ENCODE measurements at places on chromosomes 2 and 18. TPM values are rescaled to one million over a fixed set of nuclear protein-coding genes. Genes with fewer than 3 reads are reported as not detected.

CDH20 gene
- not detected for total RNA-seq

CCL20 gene
- 10.8 TPM for total RNA-seq

DNA sequence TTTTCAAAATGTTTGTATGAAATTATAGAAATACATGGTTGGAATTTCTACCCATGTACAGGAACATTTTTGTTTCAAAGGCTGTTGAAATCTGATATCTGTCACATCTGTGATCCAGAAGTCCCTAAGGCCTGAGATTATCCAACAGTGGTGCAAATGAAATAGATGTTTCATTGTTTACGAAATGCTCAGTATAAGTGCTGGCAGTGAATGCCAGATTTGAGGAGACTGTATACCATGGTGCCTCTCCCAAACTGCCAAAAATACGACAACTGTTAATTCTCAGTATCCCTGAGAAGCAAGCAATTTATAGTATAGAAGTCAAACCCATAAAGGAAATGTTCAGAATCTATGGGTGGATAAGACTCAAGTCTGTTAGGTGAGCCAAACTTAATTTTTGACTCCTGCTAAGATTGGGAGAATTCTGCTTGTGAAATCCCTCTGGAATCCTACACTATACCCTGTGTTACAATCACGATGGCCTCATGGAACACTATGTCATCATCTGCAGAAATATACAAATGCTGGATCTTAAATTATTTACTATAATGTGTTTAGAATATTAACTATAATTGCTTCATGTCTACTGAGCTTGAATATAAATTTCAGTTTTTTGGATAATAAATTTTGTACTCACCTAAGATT is 71.2 kb upstream of the DOCK10 start:
- no peak for DNase-seq

CHRND gene
- 0.05 TPM for total RNA-seq

- DNase-seq, result peak; percentile 23
Measured at GRCh38 chr2:78416625-78417300, 608.7 kb upstream of the REG3G start.

GRCh38 chr18:9758624-9759075 is 50.5 kb downstream of the RAB31 start:
- DNase-seq, result no peak

GRCh38 chr2:20227894-20228505 is 3.1 kb upstream of the SDC1 start:
- DNase-seq, result no peak

DNA sequence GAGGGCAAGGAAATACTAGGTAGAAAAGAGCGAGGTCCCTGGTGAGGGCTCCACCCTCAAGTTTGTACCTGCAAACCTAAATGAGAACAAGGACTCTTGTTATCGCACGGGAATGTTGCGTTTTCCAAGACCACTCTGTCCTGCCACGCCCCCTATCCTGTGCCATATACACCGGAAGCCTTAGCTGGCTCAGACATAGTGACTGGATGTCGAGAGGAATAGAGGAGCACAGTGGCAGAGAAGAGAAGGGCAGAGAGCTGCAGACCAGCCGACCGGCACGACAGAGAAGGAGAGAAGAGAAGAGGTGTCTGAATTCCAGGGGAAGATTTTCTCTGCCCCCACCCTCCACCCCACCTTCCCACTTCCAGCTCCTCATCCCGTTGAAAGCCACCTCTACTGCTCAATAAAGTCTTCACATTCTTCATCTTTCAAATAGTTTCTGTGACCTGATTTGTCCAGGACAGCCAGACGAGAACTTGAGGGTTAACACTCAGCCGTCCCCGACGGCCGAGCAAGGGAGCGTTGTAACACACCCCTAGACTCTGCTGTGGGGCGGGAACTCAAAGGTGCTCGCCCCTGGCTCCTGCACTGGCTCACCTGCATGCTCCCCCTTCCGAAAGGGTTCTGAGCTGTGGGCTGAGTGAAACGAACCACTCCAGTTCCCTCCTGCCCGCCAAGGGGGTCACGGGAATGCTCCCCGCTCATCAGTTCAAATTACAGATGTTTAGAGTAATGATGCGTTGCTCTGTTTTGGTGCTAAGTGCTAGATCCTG is 24.9 kb upstream of the COL3A1 start:
- no peak for DNase-seq

GRCh38 chr2:133411857-133412256 is 156.4 kb downstream of the NCKAP5 start:
- DNase-seq, result no peak

- no peak for DNase-seq
Measured at GRCh38 chr2:145207884-145208283, 688.0 kb upstream of the ZEB2 start.

ITGB6 gene
- total RNA-seq, result not detected

- no peak for DNase-seq
Measured at GRCh38 chr2:217248312-217248935, 388.6 kb upstream of the TNP1 start.

DNA sequence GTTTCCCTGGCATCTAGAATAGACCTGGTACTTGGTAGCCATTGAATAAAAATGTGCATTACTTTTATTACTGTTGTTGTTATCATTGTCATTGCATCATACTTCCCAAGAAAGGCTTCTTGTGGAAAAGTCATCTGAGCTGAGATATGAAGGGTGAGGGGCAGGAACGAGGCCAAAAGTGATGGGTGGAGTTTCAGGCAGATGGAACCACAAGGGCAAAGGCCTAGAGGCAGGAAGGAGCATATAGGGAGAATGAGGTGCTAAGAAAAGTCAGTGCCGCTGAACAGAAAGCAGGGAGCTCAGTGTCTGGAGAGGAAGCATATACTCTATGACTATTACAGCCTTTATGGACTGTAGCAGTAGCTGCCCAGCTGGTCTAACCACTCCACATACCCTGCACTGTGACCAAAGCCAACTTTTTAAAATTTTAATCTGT is 219.3 kb downstream of the SPP2 start:
- no peak for DNase-seq

DNA sequence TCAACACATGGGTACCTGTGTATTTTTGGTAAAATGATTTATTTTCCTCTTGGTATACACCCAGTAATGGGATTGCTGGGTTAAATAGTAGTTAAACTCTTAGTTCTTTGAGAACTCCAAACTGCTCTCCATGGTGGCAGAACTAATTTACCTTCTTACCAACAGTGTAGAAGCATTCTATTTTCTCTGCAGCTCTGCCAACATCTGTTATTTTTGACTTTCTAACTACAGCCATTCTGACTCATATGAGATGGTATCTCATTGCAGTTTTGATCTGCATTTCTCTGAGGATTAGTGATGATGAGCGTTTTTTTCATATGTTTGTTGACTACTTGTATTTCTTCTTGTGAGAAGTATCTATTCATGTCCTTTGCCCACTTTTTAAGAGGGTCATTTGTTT is 180.6 kb downstream of the FSIP2 start:
- DNase-seq, result no peak

VWA3B gene
- not detected for total RNA-seq

DNA sequence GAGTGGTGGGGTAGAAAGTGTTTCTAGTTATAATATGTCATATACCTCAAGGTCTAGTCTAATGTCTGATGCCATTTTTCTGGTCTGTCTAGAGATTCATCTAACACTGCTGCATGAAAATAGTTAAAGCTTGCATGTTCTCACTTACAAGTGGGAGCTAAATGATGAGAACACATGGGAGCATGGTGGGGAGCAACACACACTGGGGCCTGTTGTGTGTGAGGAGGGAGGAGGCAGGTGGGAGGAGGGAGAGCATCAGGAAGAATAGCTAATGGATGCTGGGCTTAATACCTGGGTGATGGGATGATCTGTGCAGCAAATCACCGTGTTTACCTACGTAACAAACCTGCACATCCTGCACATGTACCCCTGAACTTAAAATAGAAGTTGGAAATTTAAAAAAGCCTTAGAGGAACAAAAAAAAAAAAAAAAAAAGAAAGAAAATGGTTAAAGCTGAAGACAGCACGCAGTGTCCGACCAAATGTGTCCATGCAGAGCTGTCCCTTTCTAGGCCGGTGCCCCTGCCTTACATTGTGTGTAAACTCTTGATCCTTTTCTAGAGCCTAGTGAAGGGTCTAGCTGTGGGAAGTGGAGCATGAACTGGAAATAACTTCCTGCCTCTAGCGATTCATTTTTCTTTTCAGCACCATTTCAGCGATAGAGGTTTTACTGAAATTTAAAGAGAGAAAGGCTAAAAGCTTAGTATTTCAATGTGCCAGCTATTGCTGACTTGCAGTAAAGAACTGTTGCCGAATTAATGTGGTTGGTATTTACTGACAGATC is 94.0 kb downstream of the FMNL2 start:
- no peak for DNase-seq

DNA sequence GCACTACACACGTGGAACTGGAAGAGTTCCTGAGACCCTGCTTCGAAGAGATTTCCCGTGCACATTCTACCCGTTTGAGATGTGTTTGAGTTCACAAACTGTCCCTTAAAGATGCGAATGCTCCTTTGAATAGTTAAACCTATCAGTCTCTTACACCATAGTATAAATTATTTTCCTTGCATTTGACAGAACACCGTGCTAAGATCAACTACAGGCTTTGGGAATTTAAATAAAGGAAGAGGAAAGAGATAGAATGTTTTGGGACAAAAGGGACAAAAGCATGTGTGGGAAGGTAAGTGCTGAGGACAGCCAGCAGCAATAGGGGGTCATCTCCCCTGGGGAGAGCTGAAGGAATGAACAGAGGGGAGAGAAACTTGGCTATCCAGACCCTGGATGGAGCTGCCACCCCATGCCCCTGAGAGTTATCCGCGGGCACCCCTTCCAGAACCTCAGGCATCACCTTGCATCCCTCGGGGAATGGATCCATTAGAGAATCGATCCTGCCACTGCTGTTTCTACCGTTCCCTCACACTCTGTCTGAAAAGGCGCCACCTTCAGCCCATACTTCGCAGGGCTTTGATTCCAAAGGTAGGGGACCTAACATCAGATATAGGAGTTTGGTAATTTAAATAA is 888 bp upstream of the ADCY3 start:
- no peak for DNase-seq

DNA sequence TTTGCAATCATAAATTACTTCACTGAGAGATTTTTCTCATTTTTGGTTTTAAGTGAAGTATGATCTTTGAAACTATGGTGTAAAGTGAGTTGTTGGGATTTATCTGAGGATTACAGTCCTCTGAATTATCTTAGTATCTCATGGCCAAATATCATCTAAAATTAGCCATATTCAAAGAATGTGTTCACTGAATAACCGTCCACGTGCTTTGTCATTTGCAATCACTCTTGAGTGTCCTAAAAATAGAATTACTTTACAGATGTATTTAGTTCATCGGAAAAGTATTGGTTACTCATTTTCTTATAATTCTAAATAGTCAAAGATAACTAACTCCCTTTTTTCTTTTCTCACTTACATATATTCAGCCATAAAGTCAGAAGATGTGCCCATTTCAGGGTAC is 141.2 kb downstream of the RTN4 start:
- no peak for DNase-seq

FBXO41 gene
- total RNA-seq, result 0.66 TPM

ANKRD36 gene
- total RNA-seq, result 13.4 TPM

- no peak for DNase-seq
Measured at GRCh38 chr2:6692056-6692455, 173.7 kb downstream of the CMPK2 start.

DNA sequence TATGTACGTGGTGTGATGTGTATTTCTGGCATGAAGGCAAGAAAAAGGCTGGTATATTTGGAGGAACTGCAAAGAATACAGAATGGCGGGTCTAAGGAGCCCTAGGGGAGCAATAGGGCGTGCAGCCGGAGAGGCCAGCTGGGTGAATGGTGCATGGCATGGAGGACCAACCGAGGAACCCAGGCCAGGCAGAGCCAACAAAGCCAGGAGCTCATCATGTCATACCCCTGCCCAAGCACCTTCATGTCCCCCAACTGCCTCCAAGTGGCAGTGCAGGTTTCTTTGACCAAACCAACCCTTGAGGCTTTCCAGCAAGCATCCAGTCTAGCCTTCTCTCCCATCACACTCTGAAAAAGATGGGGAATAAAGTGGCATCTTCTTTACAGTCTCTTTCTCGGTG is 8.9 kb upstream of the KCNK3 start:
- no peak for DNase-seq

RESP18 gene
- total RNA-seq, result not detected

DNA sequence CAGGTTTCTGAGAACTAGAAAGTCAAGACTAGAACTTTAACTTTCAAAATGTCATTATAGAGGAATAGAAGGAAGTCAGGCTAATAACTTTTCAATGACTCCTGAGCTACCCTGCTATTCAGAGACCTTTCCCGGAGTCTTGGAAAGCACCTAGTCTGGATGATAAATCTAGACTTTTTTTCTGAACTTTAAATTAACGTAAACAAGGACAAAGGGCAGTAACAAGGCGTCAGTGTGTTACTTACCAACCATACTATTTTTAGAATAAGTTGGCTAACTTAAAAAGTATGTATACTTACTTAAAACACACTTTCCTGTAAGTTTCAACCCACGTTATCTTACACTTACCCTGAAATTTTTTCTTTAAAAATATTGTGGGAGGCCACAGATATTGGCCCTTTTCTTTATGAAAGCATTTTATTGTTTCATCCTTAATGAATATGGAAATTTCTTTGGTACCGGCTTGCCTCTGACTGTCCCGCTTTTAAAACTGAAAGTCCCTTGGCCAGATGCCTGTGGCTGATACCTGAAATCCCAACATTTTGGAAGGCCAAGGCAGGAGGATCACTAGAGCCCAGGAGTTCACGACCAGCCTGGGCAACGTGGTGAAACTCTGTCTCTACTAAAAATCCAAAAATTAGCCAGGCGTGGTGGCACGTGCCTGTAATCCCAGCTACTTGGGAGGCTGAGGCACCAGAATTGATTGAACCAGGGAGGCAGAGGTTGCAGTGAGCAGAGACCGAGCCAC is 9.7 kb downstream of the PMAIP1 start:
- DNase-seq, result no peak
